Activated CD4-positive, alpha-beta T cell treated with anti-CD3 and anti-CD28 coated beads, Interleukin-2, amount 50 U/mL, for 24 hours (primary cell): ENCODE measurements at places on chromosomes 16 and 17.

DNA sequence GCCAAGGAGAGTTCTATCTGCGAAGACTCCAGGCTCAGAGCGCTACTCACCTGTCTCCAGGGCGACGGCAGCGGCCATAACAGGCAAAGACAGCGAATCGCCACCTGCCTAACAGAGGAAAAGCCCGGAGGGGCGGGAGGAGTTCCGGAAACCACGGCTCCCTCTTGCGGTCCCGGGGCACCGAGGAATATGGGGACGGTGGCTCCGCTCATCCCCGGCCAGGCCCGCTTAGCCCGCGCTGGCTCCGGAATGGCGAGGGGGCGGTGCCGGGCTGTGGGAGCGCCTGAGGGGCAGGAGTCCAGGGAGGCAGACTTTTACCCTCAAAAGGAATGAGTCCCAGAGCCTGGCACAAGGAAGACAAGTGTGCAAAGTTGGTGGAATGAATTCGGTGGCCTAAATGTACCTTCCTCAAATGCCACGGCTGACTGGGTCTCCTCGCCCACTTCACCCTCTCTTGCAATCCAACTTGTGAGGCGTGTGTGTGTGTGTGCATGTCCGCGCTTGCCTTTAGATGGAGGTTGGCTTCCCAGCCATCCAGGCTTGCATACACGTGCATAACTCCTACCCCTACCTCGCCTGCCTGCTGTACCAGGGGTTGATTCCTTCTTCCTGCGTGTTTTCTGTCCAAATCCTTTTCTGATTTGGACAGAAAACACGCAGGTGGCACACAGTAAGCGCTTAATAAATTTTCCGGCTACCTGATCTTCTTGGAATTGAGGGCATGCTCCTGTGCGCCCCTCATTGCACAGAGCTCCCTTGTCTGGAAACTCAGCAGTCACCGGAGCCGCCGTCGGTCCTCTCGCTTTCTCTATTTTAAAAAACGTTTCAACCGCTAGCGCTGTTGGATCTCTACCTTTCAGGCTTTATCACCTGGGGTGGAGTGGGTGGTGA is 3.5 kb downstream of the C17orf100 start:
- no peak for DNase-seq

DNA sequence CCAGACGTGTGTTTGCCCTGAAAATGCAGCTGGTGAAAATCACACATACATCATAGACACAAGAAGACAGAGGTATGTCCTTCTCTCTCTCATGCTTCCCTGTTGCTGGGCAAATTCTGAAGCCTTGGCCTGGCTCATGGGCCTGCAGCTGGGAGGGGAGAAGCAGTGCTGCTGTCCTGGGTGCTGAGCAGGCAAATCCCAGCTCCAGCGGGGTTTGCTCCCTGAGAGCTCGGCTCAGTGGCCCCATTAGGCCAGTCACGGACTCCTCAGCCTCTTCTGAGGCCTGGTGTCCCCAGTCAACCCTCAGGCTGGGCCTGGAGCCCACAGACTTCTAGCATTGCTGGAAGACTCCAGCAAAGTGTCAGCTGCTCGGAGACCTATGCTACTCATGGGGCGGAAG is 11.7 kb downstream of the RHBDL3 start:
- no peak for DNase-seq

DNA sequence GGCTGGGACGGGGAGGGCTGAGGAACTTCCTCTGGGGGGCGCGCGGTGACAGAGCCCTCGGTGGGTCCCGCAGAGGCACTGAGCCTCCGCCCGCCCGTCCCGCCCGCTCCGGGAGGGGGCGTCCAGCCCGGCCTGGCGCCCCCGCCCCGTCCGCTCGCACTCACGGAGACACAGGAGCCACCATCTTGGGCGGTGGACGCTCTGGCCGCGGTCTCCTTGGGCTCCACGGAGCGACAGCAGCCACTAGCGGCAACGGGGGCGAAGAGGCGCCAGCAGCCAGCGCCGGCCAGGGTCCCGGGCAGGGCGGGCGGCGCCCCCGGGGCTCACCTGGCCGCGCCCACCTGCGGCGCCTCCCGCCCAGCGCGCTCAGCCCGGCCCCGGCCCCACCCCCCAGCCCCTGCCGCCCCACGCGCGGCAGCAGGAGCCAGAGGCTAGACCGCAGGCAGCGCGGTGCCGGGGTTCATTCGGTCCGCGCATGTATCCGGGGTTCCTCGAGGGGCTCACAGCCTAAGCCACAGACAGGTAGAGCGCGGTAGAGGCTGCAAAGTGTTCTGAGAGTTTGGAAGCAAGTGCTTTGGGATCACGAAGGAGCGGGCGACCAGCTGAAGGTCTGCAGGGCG is at the start of gene C17orf113:
TSS of gene C17orf113 (minus strand) at position 209 of the 620 bp plus-strand sequence. CDS start 7,225 bp downstream, outside the sequence.
- no peak for DNase-seq

- DNase-seq: no peak
Measured at GRCh38 chr16:3761375-3762106, 44.2 kb upstream of the TRAP1 start.

GRCh38 chr17:79779084-79779529 is 1.2 kb downstream of the CBX2 start:
- DNase-seq: no peak

DNA sequence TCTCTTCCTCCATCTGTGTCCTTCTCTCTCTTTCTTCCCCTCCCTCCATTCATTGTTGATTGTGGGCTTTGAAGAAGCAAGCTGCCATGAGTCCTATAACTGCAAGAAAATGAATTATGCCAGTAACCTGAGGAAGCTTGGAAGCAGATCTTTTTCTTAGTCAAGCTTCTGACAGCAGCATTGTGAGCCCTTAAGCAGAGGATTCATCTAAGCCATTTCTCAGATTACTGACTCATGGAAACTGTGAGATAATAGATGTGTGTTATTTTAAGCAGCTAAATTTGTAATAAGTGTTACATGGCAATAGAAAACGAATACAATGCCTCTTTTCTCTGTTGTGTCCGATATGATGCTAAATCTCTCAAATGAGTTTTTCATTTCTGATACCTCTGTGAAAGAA is 1109.7 kb downstream of the CDH11 start:
- DNase-seq: no peak

- no peak for DNase-seq
Measured at GRCh38 chr16:27736431-27736830, 186.5 kb downstream of the KATNIP start.

GRCh38 chr16:13439766-13440165 is 480.2 kb upstream of the ERCC4 start:
- DNase-seq: no peak

DNA sequence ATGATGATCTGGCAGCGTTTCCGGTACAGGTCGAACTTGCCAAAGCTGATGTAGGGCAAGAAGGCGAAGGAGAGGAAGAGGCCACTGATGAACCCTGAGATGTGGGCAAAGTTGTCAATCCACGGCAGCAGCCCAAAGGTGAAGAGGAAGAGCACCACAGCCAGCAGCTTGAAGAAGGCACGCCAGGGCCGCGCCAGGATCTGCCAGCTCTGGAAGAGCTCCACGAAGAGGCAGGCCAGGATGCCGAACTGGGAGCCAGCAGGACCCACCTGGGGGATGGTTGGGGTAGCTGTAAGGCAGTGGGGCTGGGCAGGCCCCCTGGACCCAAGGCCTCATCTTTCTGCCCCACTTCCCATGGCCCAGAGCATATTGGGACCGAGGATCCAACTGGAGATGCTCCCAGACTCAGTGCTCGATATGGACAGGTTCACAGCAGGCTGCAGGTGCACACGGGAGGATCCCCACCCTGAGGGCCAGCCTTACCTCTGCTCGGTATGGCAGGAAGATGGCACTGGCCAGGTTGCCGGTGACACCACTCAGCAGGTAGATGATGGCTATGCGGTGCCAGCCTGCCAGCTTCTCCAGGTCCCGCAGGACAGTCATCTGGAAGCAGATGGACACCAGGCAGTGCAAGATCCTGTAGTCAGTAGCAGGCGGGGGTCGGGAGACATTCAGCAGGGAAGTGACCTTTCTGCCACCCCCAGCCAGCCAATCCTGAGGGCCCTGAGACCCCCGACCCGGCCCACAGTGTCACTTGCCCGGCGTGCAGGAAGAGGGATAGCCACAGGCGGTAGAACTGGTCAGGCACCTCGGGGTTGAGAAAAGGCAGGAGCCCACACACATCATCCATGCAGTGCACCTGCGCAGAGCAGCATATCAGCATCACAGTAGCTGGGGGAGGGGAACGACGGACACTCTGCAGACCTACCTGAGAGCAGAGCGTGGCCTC is 5.1 kb downstream of the SNRNP25 start:
- DNase-seq: no peak
